ENCODE measurements at places on chromosomes 3 and 15.

DNA sequence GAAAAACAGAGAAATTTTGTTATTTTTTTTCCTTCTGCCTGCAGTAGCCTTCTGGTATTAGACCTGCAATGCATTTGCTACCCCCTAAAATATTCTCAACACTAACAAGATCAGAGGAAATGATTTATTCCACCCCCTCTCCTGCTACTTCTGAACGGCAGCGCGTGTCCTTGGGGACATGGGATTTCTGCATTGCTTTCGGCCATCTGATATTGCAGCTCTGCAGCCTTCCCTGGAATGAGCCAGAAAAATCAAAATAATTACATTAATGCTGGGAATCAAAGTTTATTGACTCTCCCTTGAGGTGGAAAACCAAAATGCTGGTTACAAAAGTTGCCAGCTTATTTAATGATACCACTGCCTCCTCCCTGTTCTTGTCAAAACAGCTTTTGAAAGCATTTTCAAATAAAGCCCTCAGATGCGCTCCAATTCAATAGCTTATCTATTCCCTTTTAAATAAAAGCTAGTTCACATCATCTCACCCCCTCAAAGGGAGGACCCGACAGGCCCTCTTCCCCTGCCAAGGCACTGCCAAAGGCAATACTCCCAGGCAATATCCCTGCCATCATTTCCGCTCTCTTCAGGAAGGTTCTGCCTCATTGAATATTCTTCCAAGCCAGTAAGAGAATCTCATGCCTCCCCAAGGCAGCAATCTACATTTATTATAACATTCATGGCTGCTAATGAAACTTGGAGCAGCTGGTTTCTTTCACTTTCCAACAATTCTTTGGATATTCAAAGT, 96.6 kb downstream of the FHIT start:
- DNase-seq: no peak

DNA sequence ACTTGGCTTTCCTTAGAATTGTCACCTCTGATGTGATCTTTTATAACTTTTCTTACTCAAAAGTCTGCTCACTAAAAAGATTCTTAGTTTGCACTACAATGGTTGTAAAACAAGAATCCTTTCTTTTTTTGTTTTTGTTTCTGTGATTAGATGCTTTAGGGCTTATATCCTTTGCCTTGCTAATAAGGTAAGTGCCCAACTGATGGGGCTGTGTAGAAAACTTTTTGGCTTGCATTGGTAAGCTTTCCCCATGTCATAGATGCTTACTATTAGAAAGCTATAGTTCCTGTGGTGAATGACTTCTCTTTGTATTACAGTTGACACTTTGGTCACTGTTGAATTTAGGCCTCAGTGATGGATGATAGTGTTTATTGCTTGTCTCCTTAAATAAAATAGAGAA, 5.1 kb downstream of the ABHD5 start:
- DNase-seq: no peak

DNA sequence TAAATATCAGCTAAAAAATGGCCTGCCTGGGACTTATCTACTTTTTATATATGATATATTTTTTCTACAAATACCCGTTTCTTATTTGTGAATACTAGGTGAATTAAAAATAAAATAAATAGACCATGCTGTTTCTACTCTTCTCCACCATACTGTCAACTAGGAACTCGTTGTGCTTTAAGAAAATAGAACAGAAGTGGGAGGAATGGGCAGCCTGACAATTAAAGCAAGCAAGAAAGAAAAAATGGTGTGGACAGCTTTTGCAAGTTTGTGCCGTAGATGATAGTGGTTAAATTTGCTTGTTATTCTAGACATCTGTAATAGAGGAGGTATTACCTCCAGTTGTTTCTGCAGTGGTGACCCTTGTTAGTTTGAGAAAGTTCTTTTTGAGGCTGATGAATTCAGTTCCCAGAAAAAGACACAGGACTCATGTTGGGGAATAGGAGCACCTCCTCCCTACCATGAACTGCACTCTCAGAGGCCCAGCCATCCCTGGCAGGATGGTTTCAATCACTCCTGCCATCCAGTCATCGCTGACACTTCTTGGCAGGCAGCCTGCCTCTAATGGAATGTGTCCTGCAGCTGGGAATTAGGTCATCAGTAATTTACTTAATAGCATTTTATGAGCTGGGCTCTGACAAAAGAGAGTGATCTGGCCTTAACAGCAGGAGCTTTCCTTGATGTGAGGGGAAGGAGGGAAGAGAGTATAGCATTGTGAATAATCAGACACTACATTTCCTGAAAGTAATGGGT, 105.0 kb upstream of the GAP43 start:
- DNase-seq: no peak

- no peak for DNase-seq
Observed at GRCh38 chr3:103909395-103909794, 1457.3 kb upstream of the ALCAM start.

DNA sequence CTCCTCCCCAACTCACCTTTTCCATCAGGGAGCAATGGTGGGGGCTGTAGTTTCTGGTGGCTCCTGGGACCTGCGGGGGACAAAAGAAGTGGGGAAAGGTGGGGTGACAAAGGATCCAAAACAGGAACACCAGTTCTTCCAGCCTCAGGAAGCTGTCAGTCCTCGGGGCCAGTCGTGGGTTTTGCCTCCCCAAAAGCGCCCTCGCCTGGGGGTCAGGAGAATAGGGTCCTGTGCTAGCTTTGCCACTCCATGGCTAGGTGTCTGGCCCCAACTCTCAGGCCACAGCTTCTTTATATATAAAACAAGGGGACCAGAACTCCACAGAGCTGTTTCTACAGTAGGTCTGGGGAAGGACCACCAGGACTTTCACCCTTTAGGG, 4.0 kb downstream of the CCDC9B start:
- no peak for DNase-seq

DNA sequence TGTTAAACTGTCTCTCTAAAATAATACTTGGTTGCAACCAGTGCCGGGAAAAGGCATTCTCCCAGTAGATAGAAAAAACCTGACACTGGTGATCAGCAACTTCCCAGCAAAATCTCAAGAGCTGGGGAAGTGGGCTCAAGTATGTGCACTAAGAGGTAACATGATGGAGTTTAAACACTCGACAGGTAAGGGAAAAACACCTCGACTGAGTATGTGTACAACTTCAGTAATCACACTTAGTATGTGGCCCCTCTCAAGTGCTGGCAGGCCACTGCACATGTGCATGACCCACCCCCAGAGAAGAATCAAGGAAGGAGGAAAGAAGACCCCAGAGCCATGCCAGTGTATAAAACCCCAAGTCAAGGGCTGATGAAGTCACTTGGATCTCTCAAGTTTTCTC, 27.4 kb downstream of the SPESP1 start:
- no peak for DNase-seq

DNA sequence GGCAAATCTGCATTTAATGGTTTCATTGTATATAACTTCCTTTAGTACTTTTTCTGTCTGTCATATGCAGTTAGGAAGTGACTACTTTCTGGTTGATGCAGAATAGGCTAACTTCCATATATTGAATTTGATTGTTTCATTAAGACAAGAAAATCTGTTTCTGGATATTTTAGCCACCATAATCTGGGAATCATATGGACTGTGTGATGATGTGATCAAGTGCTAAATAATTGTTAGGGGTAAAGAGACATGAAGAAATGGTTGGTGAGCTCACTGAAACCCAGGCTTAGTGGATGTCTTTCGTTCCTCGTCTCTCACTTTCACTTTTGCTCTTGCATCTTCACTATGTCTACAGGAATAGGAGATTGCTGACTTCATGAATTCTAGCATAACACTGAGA, 3.5 kb upstream of the MNS1 start:
- DNase-seq: no peak

DNA sequence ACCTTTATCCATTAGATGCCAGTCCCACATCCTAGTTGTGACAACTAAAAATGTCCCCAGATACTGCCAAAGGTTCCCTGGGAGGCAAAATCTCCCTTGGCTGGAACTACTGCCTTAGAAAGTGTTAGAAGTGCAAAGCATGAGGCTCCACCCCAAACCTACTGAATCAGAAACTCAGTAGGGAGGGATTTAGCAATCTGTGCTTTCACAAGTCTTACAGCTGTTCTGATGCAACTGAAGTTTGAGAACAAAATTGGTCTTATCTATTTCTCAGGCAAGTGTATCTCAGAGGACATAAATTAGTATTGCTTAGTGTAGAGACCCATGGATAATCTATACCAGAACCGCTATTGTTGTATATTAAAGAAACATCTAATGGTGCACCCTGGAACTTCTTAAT, 70.2 kb downstream of the CLDN1 start:
- DNase-seq: no peak

GRCh38 chr15:90893175-90894090, 9.1 kb downstream of the FES start:
- no peak for DNase-seq

- no peak for DNase-seq
Observed at GRCh38 chr15:79474252-79474651, 42.1 kb downstream of the MINAR1 start.

DNA sequence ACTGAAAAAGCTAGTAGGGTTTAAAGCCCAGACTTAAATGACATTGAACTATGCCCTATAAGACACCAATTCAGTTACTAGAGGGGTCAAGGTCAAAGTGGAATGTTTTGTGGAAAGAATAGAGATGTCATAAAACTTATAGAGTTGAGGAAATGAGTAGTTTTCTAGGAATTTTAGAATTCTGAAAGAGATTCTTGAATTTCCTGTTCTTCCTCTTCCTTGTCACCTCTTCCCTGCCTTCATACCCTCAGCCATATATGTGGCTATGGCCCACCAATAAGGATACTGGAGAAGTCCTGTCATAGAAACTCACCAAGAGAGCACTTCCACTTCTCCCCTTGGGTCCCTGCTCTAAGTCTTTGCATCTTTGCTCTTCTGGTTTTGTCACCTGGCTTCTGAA, 104.9 kb upstream of the TGFBR2 start:
- no peak for DNase-seq

GRCh38 chr15:63434576-63435186, 53.0 kb upstream of the CA12 start:
- no peak for DNase-seq

GRCh38 chr3:27307566-27307965, 61.6 kb downstream of the NEK10 start:
- DNase-seq: no peak

- no peak for DNase-seq
Observed at GRCh38 chr3:186299327-186299726, 62.7 kb downstream of the DGKG start.

GRCh38 chr3:196502775-196503195, 783 bp downstream of the RNF168 start:
- DNase-seq: peak; percentile 78

GRCh38 chr3:16842272-16843270, 42.2 kb upstream of the PLCL2 start:
- peak; percentile 81 for DNase-seq

DNA sequence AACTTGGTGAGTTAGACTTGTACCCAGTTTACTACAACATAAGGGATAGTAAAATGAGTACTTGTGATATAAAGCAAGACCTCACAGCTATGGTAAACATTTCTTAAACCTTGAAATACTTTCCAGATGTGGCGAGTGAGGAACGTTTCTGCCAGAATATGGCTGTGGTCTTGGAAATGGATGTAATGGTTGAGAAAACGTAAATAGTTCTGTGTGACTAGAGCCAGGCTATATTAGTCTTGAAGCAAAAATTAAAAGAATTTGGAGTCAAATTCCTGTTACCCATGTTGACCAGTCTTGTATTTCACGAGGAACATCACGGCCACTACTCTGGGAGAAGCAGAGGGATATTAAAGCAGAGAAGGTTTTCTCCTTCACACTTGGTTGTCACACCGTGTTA, 15.3 kb downstream of the OR4F15 start:
- no peak for DNase-seq

DNA sequence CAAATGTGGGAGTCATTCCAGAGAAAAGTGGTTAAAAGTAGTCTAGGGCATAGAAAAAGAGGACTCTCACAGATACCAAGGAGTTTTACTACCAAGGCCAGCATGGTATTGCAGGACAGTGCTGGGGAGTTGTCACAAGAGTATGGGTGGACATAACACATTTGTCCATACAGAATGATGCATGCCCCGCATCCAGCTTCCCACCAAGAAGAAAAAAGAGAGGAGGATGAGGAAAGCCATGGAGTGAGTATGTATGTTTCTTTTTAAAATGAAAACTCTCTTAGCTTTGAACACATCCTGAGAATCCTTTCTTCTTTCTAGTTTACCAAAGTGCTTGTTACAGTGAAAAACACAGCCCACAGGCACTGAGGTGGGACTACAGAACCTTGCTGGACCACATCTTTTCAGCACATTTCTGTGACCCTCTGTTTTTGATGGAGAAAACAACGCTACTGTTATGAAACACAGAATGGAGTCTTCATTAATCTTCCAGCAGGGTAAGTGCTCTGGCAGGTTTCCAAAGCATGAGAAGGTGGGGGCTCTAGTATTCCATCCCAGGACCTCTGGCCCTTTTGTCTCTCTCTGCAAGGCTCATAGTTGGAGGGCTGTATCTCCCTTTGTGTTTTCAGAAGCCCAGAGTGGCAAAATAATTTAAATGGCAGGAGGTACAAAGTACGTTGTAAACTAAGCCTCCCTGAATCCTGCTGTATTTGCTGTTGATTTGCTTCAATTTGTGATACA, 12.7 kb downstream of the NR2E3 start:
- no peak for DNase-seq

- no peak for DNase-seq
Observed at GRCh38 chr3:150737874-150738679, 24.9 kb downstream of the SIAH2 start.

DNA sequence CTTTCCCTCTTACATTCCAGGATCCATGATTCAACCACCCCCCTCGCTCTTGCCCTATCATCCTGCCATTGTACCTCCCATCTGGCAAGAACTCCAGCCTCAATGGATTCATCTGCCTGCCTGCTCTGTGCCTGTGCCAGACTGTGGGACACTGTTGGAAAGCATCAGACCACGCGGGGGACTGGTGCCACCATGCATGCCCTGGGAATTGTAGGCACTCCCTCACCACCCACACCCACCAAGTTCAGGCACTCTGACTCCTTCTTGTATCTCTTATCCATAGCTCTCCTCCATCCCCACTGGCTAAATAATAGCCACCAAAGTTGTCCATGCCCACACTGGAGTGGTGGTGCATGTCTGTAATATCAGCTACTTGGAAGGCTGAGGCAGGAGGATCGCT, 143.8 kb downstream of the TPRA1 start:
- no peak for DNase-seq

- no peak for DNase-seq
Observed at GRCh38 chr3:130979117-130979516, 47.5 kb downstream of the ASTE1 start.

DNA sequence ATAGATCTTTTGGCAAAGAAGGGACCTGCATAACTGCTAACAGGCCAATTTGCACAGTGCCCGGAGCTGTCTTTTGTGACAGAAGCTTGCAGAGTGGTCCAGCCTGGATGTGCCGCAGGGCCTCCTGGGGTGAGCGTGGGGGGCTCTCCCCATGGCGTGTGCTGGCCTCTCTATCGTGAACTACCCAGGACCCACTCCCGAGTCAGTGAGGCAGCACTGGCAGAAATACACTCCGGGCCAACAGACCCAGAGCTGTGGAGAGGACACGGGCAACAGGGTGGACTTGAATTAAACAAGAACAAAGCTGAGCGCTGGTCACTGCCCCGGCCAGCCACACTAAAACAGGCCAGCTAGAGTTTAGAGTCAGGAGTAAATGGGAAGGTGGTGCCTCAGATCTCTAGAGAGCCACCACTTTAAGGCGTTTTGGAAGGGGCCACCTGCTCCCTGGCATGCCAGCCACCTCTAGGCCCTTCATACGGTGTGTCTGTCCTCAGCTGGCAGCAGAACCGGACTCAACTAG, 152.1 kb downstream of the KLF13 start:
- DNase-seq: no peak
